ENCODE measurements at places on chromosomes 16 and 17. TPM values are rescaled to one million over a fixed set of nuclear protein-coding genes. Genes with fewer than 3 reads are reported as not detected.

FASN gene
- 21.8 TPM for total RNA-seq

SLC16A6 gene
- 35.9 TPM for total RNA-seq

SYT17 gene
- total RNA-seq, result 0.52 TPM

CMTM2 gene
- 0.52 TPM for total RNA-seq

GP1BA gene
- total RNA-seq, result 4.2 TPM

ACOX1 gene
- 18.5 TPM for total RNA-seq
